Nucleus accumbens (tissue), 56 donors: ENCODE measurements at places on chromosomes 16 and 17.

DNA sequence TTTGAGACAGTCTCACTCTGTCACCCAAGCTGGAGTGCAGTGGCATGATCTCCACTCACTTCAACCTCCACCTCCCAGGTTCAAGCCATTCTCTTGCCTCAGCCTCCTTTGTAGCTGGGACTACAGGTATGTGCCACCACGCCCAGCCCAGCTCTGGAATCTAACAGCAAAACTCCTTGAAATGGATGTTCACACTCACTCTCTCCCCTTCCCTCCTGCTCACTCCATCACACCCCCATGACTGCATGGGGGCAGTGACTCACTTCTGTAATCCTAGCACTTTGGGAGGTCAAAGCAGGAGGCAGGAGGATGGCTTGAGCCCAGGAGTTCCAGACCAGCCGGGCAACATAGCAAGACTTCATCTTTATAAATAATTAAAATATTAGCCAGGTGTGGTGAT, 11.1 kb upstream of the TFAP4 start:
- DNase-seq: no peak

DNA sequence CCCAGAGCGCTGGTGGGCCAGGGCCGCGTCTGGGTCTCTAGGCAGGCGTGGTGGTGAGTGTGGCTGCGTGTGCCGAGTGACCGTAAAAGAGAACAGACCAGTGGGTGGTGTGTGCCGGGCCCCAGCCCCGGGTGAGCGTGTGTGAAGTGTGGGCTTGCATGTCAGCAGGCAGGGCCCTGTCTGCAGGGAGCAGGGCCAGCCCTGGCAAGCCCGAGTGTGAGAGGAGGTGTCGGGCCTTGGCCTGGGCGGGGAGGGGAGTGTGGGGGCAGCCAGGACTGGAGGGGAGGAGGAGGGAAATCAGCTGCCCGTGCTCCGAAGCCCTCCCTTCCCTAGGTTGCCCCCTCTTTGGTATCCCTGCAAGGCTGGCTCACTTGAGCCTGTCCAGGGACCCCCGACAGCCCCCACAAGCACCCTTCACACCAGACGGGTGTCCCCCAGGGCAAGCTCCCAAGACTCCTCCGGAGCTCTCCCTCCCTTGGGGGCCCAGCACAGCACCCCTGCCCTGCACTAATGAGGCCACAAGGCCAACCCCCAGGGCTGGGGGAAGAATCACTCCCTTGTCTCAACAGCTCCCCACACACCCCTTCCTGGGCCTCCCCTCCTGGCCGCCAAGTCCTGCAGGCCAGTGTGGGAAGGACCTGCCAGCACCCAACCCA, 1.9 kb downstream of the USH1G start:
- DNase-seq: no peak

- no peak for DNase-seq
Measured at GRCh38 chr16:53743149-53743566, 39.2 kb downstream of the FTO start.

GRCh38 chr16:75461575-75461974, 2.9 kb downstream of the TMEM170A start:
- DNase-seq: no peak

DNA sequence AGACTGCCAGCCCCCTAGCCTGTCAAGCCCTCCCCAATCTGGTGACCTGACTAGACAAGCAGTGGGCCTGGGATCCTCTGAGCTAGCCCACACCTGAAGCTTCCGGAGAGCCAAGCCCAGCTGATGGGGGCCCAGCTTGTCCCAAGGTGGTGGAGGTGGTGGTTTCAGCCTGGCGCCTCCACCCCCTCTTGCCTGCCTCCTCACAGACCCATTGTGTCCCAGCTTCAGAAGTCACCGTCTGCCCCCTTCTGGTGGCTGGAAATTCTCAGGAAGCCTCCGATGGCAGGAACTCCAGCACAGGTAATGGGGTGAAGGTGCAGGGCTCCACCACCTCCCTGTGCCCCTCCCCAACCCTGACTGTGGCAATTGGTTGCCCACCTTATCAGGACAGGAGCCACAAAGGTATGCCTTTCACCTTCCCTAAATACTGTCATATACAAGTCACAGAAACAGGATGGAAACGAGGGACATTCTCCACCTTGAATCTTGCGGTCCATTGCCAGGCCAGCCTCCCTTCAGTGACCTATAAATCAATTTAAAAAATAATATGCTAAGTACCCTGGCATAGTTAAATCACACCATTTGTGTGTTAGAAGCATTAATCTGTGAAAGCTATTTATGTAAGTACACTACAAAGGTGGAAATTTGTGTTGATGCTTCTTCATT, 66.0 kb upstream of the ZNF423 start:
- DNase-seq: peak; percentile 7

DNA sequence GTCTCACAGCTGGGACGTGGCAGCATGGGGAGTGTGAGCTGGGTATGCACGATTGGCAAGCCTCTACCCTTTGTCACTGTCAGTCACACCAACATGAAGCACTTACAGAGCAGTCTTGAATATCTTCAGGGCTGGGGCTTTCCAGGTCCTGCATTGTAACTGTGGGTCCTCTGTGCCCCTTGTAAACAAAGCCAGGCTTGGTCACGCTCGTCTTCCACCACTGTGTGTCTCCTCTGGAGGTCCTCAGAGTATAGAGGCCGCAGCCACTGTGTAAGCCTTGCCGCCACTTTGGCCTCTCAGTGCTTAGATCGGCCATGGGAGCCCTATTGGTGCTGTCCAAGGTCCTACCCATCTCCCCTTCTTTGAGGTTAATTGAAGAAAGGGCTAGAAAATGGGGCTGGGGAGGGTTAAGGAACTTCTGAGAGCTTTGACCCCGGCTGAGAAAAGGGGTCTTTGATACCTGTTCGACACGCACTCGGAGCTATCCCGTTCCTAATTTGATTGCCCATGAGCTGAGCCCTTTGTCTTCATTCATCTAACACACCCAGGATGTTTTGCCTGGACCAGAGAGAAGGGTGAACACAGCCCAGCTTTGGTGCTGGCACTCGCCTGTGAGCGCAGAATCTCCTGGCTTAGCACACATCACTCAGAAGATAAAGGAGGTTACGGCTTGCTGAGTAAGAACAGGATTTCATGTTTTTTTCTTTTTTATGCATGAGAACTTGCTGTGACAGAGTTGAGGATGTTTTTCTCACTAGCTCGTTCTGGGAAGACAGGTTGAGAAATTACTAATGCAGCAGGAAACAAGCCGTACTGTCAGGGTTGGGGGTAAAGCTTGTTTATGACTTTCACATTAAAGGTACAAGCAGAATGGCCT, 267.9 kb downstream of the CPPED1 start:
- no peak for DNase-seq

DNA sequence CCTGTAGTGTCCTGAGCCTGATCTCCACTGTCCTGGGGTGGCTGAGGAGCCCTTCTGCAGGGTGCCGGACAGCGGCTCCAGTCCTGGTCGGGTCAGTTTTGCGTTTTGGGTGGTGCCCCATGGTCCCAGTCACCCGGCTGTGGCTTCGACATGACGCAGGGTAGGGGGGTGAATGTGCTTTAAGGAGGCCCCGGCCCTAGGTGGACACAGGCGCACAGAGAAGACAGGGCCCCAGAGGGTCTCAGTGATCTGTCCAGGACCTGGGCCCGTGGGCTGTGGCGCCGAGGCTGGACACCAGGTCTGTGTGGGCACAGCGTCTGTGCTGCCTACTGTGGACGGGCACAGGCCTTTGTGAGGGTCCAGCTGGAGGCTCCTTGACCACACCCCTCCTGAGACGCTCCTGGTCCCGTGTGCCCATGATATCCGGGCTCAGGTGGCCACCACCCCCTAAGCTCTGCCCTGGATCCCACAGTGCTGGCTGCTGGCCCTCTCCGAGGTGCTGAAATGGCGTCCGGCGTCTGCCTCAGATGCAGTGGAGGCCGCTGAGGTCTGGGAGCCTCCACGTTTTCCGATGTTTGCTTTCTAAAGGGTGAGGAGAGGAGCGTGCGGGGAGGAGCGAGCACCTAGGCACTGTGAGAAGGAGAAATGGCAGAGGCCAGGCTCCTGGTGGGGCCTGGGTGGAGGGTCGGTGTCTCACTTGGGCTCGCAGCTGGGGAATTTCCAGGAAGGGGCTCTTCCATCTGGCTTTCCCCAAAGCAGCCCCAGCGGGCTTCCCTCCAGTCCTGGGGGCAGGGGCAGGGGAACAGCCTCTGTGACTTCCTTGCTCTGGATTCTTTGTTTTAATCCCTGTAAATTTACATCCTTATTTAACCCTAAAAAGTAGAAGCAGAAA, 56.1 kb upstream of the ACSF3 start:
- DNase-seq: no peak

GRCh38 chr16:78323315-78323714, 223.9 kb downstream of the WWOX start:
- DNase-seq: no peak

DNA sequence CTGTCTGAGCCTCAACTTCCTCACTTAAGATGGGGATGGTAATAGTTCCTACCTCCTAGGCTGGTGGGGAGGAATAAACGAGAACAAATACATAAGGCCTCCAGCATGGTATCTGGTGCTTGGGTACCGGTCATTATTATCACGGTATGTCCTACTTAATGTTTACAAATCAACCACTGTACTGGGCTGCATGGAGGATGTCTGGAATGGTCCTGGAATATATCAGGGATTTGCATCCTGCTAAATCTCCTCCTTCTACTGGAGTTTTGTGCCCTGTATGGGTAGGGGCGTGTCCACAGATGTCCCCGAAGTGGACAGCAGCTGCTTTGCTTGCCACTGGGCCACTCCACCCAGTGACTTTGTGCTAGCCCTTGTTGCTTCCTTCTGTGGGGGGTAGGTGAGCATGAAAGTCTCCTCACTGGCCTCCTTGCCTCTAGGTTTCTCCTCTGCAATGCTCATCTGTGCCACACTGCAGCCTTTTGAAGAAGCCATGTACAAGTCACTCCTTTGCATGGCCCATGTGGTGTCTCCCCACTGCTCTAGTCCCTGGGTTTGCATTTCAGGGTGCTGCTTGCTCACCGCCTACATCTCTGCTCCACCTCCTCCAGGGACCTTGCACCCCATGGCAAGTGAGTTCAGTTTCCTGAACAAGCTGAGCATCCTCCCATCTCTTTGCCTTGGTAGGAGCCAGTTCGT, 2.2 kb upstream of the CMIP start:
- DNase-seq: no peak

- DNase-seq: no peak
Measured at GRCh38 chr16:11194913-11195312, 61.1 kb downstream of the SOCS1 start.

- no peak for DNase-seq
Measured at GRCh38 chr16:87160701-87161337, 156.4 kb downstream of the C16orf95 start.
